NCI-H2029 treated with DMSO at 0.1 percent for 48 hours (cell line): ENCODE measurements at places on chromosomes 4 and X.

- no peak for DNase-seq
Observed at GRCh38 chr4:168441412-168441811, 38.9 kb downstream of the DDX60L start.

- no peak for DNase-seq
Observed at GRCh38 chr4:1232661-1233621, 16.0 kb downstream of the CTBP1 start.

- no peak for DNase-seq
Observed at GRCh38 chr4:80876810-80877209, 153.7 kb upstream of the BMP3 start.

DNA sequence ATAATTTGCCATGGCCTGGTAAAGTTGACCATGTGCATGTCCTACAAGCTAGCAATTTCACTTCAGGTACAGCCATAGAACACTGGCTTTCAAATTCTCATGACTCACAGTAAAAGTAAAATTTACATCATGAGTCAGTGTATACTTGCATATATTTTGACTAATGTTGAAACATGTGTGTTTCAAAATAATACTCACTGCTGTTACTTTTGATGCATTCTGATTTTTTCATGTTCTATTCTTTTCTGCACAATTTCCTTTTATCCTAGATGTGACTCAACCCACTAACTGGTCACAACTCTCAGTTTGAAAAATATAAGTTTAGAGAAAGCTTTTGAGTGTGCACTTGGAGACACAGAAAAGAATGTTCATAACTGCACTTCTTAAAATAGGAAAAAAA is 365.7 kb downstream of the FGF13 start:
- DNase-seq = no peak

DNA sequence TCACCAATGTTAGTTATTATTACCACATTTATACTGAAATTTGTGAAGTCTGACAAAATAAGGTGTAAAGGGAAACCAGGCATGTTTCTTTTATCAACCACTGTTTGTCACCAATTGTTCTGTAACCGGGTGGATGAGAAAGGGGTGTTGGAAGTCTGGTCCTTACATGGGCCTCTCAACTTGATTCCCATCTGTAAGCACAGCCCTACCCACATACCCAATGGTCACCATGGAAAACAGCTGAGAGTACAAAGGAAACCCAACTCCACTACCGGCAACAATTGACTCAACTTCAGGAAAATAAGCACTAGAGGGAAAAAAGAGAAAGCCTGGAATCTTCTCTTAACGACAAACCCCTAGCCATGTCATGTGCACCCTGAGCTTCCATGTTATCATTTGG is 70.8 kb upstream of the PTCHD1 start:
- no peak for DNase-seq

- DNase-seq = no peak
Observed at GRCh38 chrX:24668111-24668510, 21.0 kb upstream of the PCYT1B start.
